ENCODE measurements at places on chromosomes 3 and 15. TPM values are rescaled to one million over a fixed set of nuclear protein-coding genes. Genes with fewer than 3 reads are reported as not detected.

DNA sequence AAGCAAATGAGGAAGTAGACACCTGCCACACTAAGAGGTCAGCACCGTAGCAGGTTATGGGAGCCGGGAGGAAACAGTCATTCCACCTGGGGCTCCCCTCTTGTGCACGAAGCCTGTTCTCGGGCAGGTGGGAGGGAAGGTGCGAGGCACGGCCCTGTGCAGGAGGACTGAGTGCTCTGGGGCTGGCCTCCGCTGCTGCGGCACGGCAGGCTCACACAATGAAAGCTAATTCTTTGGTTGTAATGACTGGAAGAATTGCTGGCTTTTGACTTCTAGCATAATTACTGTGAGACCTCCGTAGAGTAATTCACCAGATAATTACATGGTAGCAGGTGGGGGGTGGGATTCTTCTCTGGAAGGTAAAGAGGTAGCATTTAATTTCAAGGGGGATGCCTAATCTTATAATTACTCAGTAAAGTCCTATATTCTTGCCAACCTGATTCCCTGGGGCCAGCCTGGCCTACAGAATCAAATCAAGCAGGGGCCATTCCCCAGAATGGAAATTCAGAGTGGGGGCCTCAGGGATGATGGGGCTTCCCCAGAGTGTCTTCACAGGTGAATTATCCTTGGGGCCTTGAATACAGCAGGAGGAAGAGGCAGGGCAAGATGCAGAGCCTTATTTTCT lies 129.1 kb downstream of the TPRA1 start:
- DNase-seq, result no peak

- no peak for DNase-seq
Observed at GRCh38 chr3:143276592-143276991, 157.0 kb downstream of the CHST2 start.

Gene DPPA2
- not detected for polyA plus RNA-seq

Gene HES1
- polyA plus RNA-seq, result 28.8 TPM

Gene CCRL2
- not detected for polyA plus RNA-seq

- DNase-seq, result no peak
Observed at GRCh38 chr3:196700801-196701200, 11.2 kb downstream of the CEP19 start.

- DNase-seq, result peak; percentile 71
Observed at GRCh38 chr3:152266221-152266995, 2.3 kb upstream of the MBNL1 start.

GRCh38 chr15:48832648-48833047 lies 21.8 kb upstream of the CEP152 start:
- DNase-seq, result no peak

Gene GP9
- polyA plus RNA-seq, result 0.33 TPM

- peak; percentile 51 for DNase-seq
Observed at GRCh38 chr3:9503283-9503682, 50.3 kb downstream of the LHFPL4 start.

- DNase-seq, result no peak
Observed at GRCh38 chr3:143358155-143358792, 238.7 kb downstream of the CHST2 start.

- DNase-seq, result no peak
Observed at GRCh38 chr3:67248726-67249125, 250.6 kb downstream of the KBTBD8 start.

Gene RHCG
- polyA plus RNA-seq, result 0.80 TPM

Gene RAD51
- 11.9 TPM for polyA plus RNA-seq

DNA sequence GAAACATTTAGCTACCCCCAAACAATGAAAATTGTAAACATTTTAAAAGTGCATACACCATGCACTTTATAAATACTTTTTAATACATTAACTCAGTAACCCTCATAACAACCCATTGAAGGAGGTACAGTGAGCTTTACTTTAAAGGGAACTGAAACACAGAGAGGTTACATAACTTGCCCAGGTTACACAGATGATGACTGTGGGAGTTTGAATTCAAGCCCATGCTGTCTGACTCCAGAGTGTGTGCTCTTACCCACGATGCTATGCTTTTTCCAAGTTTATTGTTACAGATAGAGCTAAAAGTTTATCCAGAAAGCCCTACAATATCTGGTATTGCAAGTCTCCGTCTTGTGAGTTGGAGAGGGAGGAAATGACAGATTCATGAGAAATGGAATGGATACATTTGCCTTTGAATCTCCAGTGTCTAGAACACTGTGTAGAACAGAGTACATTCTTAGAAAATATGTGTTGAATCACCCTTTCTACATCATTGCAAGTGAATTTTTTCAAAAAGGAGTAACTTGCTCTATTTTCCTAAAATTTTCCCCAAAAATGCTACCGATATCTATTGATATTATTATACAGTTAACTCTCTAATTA lies 428.3 kb downstream of the NAALADL2 start:
- DNase-seq, result no peak

DNA sequence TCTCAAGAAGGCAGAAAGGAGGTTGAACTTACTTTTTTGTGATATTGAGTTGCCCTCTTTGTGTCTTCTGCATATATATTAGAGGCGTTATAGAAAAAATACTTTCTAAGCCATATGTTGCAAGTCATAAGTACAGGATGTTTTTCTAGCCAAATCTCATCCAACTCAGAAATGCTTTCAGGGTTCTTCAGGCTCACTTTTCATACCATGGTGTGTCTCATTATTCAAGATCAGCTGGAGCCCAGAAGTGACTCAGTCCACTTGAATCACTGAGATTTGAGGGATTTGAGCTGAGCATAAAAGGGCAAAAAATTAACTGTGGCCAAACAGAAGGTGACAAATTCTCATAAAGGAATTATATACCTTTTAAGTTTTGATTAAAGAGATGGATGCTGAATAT lies 157.3 kb downstream of the WNT5A start:
- no peak for DNase-seq

Gene P2RY13
- not detected for polyA plus RNA-seq

Gene GOLGA6L4
- polyA plus RNA-seq, result 15.4 TPM

DNA sequence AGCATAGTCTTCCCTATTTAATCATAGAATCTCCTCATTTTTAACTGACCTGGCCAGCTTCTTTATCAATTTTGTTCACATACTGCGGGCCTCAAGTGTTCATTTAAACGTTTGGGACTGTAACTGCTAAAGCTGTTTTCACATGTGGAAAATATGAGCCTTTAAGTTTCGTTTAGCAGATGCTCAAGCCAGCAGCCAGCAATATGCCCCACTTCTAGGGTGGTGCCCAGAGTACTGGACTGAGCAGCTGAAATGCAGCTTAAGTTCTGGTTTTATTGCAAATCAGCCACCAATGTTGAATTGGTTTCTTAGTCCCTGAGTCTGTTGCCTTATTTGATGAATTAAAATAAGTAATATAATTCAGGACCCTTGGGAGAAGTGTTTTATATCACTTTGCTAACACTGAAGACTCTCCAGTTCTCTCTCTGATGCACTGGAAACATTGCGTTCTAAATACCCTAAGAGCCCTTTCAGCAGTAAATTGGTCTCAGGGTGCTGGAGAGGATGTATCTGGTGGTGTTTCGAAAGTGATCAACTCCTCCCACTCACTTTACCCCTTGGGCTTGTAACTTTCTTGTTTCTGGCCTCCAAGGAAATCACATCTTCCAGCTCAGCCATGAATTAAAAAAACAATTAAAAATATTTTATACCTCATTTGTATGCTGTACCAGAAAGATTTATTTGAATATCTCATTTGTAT lies 61.7 kb downstream of the B3GALNT1 start:
- no peak for DNase-seq

- no peak for DNase-seq
Observed at GRCh38 chr3:36178018-36178417, 202.3 kb upstream of the STAC start.

DNA sequence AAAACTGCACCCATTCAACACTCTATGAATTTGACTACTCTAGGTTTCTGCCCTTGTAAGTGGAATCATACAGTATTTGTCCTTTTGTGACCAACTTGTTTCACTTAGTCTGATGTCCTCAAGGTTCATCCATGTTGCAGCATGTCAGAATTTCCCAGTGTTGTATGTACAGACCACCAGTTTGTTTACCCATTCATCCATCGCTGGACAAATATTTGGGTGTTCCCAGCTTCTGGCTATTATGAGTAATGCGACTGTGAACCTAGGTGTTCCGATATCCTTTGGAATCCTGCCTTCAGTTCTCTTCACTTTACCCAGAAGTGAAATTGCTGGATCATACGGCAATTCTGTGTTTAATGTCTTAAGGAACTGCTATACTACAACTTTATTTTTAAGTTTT lies 12.6 kb downstream of the RPL32 start:
- DNase-seq, result no peak

- DNase-seq, result no peak
Observed at GRCh38 chr3:13110678-13111116, 37.5 kb upstream of the IQSEC1 start.

Gene STRC
- polyA plus RNA-seq, result 0.14 TPM

Gene CNTN6
- polyA plus RNA-seq, result not detected

DNA sequence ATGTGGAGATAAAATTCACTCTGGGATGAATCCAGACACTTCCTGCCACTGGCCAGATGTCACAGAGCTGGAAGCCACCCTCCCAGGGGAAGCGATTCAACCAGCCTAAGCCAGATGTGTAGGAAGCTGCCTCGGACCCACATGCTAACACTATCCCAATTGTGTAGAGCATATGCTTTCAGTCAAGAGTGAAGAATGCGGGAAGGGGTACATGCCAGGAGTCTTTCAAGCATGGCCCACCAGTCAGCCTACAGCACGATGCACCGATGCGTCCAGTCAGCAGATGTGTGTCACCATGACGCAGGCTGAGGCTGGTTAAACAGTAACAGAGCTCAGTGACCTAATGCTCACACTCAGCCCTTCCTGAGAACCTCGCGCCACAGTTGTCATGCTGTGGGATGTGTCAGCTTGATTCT lies 38.8 kb upstream of the BNC1 start:
- DNase-seq, result peak; percentile 36

Gene GP5
- 0.73 TPM for polyA plus RNA-seq

Gene SEMA6D
- 68.3 TPM for polyA plus RNA-seq

Gene BCHE
- polyA plus RNA-seq, result 97.1 TPM

DNA sequence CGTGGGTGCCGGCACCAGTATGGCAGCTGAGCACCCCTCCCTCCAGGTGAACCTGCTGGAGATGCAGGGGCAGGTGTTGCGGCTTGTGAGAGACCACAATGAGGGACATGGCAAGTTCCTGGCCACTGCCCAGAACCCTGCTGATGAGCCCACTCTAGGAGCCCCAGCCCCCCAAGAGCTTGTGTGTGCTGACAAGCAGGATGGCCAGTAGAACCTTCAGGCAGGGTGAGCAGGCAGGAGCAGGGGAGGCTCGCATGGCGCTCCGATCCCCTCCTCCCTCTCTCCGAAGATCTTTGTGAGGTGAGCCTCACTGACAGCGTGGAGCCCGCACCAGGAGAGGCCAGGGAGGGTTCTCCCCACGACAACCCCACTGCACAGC lies 29.8 kb downstream of the NGRN start:
- DNase-seq, result no peak

Gene TMEM212
- 0.14 TPM for polyA plus RNA-seq

DNA sequence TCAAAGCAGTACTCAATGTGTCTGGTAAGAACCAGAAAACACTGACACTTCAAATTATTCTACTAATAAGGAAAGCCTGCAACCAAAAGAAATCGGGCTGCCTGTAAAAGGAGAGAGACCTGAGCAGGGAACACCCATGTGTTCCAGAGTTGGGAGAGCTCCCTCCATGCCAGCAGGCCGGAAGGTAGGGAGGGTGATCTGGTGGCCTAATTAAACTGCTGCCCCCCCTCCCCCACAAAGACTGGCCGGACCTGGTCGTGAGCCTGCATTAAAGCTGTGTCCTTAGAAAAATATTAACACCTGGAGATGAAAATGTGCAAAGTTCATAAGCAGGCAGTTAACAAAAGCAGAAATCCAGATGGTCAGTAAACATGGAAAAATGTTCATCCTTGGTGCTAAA lies 170.6 kb upstream of the BHLHE40 start:
- no peak for DNase-seq

Gene FAM3D
- not detected for polyA plus RNA-seq

Gene DOCK3
- polyA plus RNA-seq, result 0.18 TPM

GRCh38 chr3:51591231-51591630 lies 52.7 kb downstream of the RAD54L2 start:
- DNase-seq, result no peak

- no peak for DNase-seq
Observed at GRCh38 chr15:27124287-27124871, 153.4 kb downstream of the GABRG3 start.

- no peak for DNase-seq
Observed at GRCh38 chr3:194150252-194150934, 14.4 kb downstream of the HES1 start.

Gene LRRC31
- not detected for polyA plus RNA-seq

Gene TMEM45A
- 14.6 TPM for polyA plus RNA-seq

DNA sequence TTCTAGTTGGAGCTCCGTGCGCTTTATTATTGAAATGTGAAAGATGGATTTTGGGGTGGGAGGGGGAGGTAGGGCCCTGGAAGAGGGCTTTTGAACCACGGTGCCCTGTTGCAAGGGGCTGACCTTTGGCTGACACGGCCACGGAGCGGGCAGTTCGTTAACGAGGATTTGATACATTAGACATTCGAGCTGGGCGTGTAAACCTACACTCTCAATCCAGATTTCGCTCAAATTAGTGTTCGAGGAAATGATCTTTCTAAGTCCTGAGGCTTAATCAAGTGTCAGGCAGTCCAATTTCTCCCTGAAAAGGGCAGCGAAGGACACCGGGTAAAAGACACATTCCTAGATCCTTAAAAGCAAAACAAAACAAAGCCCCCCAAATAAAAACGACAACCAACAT lies 13.0 kb downstream of the ZIC1 start:
- peak; percentile 14 for DNase-seq

DNA sequence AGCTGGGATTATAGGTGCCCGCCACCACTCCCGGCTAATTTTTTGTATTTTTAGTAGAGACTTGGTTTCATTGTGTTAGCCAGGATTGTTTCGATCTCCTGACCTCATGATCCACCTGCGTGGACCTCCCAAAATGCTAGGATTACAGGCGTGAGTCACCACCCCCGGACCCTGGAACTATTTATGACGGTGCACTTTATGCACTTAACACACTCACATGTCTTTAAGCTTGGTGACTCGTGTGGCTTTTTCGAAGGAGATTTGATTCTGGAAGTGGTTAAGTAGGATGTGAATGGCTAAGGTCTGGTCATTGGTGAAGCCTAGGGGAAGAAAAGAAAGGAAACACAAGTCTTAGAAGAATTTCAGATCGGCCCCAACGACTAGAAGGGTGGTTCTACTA lies 20.3 kb downstream of the BBS4 start:
- no peak for DNase-seq

GRCh38 chr3:10344147-10344943 lies 23.4 kb upstream of the SEC13 start:
- DNase-seq, result peak; percentile 33

DNA sequence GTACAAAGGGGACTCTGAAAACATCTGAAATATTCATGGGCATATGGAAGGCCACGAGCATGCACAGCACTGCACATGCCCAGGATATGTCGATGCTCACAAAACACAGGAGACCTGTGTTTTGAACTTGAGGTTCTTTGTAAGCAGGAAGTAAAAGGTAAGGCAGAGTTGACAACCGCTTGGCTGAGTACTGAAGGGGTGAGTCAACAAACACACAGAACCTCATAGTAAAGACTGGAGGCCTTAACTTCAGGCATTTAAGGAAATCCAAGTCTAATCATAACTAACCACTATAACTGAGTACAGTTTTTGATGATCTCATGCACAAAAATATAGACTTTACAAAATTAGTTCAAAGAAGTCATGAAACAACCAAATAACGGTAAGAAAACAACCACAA lies 80.6 kb downstream of the MYO9A start:
- no peak for DNase-seq
